Left kidney (tissue), 8 donors: ENCODE measurements at places on chromosomes 2 and 18. TPM values are rescaled to one million over a fixed set of nuclear protein-coding genes. Genes with fewer than 3 reads are reported as not detected.

GRCh38 chr2:37767959-37768925, 96.8 kb upstream of the CDC42EP3 start:
- DNase-seq, result peak; percentile 40

SMAD7 gene
- 60.6 TPM for polyA plus RNA-seq

PPP1R1C gene
- 3.5 TPM for polyA plus RNA-seq

WDR54 gene
- polyA plus RNA-seq, result 38.8 TPM

- no peak for DNase-seq
Observed at GRCh38 chr2:237473878-237474441, 13.1 kb upstream of the MLPH start.

GRCh38 chr2:170578606-170579005, 136.5 kb upstream of the SP5 start:
- no peak for DNase-seq

- peak; percentile 17 for DNase-seq
Observed at GRCh38 chr2:85016446-85016845, 45.5 kb downstream of the KCMF1 start.

DNA sequence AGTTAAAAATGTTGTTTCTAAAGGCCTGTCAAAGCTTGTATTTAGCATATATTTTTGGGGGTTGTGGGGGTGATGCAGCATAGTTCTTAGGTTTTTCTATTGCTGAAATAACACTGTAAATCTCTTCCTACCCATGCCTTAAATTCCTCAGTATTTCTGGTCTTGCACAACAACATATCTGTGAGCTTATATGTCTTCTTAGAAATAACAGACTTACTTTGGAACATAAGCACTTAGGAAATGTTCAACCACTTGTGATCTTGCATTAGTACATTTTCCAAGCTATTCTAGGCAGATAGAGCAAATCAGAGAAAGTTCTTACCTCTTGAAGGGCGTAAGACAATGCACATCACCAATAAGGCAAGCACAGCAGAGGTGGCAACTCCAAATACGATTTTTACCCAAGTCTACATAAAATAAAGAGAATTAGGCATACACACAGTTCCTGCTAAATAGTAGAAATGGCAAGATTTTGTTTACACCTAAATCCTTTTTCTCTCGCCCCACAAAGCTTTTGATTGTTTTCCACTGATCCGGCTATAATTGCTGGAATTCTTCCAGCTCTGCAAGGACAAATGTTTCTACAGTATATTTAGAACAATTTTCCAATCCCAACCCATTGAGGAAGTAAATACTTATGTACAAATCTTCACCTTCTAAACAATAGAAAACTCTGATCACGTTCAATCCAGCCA, 512 bp downstream of the FAP start:
- no peak for DNase-seq

GRCh38 chr2:154638783-154639182, 59.7 kb upstream of the KCNJ3 start:
- no peak for DNase-seq

DNA sequence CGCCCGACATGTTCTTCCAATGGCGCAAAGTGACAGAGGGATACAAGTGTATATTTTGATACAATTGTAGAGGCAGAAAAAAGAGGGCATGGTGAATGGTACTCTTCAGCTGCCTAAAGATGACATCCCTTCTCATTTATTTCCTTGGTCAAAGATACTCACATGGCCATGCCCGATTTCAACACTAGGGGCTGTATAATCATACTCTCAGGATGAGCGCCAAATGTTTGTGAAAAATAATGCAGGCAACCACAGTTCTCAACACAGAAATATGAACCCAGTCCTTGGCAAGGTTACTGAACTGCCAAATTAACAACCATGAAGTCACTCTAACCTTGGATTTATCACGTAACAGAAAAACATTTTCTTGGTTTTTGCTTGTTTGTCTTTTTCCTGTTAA, 204.4 kb downstream of the CCDC102B start:
- no peak for DNase-seq

- DNase-seq, result peak; percentile 81
Observed at GRCh38 chr2:69816923-69817542, 12.4 kb upstream of the GMCL1 start.

- DNase-seq, result no peak
Observed at GRCh38 chr2:108115868-108116267, 123.9 kb upstream of the SULT1C3 start.

- no peak for DNase-seq
Observed at GRCh38 chr2:42792087-42792582, 248 bp downstream of the HAAO start.

DLGAP1 gene
- polyA plus RNA-seq, result 6.2 TPM

DNA sequence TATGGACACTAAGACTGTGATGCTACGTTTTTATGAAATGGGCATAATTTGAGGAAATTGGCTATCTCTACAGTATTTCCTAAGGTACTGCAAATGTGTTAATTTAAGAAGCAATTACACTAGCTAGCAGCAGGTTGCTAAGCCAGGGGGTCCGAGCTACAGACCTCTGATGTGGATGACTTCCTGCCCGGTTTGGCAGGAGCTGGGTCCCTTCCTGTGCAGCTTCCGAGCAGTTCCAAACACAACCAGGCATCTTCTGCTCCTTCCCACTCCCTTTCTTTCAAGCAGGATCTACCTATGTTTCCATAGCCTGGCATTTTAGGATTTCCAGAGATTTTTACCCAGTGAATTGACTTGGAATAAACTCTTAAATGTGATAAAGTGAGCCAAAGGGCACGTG, 55.7 kb downstream of the SCN2A start:
- no peak for DNase-seq

DNA sequence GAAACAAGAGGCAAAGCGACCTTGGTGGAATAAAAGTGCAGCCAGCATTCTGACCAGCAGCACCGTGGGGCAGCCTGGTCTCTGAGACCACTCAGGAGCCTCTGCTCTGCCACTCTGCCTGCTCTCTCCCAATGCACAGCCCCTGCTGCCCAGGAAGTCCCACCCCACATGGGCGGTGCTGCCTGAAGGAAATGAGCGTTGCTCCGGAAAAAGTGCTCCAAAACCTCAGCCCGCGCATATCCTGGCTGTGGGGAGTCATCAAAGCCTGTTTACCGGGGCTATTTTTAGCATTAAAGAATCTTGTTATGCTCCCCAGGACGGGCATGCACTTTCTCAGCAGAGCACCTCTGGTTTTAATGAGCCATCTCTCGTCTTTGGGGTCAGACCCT, 54.5 kb downstream of the EPAS1 start:
- no peak for DNase-seq

NYAP2 gene
- 0.17 TPM for polyA plus RNA-seq

GRCh38 chr2:197140045-197140444, 170.5 kb downstream of the ANKRD44 start:
- no peak for DNase-seq

TMEM247 gene
- polyA plus RNA-seq, result not detected

- DNase-seq, result no peak
Observed at GRCh38 chr2:96092573-96092877, 23.8 kb downstream of the ADRA2B start.

GRCh38 chr2:182448371-182448770, 21.5 kb upstream of the PDE1A start:
- no peak for DNase-seq
